ENCODE measurements at places on chromosomes 11 and 22. TPM values are rescaled to one million over a fixed set of nuclear protein-coding genes. Genes with fewer than 3 reads are reported as not detected.

DNA sequence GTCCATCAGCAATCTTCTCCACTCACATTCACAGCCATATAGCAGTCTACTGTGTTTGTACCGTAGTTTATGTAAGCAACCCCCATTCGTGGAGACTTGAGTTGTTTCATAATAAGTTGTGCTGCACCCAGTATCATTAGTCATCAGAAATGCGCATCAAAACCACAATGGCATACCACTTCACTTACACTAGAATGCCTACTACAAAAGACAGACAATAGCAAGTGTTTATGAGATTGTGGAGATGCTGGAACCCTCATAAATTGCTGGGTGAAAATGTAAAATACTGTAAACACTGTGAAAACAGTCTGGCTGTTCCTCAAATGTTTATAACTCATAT lies 133.3 kb downstream of the ATXN10 start:
- no peak for DNase-seq

Gene PRG3
- not detected for total RNA-seq

DNA sequence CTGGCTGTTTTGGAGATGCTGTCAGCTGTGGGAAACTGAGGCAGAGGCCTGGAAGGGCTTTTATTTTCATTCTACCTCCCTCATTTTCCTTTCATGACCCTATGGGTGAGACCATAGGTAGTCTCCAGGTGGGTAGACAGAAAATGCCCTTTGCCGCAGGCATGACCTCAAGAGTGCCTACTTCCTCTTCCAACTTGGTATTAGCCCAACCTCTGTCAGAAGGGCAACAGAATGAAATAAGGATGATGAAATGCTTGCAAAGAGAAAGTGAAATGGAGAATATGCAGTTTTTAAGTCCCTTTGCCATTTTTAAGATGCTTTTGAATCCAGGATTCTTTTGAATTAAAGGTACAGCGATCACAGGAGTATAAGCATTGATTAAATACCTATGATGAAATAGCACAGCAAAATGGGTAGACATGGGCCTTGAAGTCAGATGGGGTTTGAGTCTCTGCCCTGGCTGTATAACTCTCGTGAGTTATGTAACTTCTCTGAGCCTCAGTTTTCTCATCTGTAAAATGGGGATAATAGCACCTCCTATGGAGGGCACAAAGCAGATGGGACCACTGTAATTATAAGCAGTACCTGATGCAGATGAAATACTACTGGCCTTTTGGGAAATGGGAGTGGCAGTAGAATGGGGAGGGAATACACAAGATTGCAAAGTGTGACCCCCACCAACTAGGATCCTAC lies 3.7 kb downstream of the ASPHD2 start:
- DNase-seq = no peak

DNA sequence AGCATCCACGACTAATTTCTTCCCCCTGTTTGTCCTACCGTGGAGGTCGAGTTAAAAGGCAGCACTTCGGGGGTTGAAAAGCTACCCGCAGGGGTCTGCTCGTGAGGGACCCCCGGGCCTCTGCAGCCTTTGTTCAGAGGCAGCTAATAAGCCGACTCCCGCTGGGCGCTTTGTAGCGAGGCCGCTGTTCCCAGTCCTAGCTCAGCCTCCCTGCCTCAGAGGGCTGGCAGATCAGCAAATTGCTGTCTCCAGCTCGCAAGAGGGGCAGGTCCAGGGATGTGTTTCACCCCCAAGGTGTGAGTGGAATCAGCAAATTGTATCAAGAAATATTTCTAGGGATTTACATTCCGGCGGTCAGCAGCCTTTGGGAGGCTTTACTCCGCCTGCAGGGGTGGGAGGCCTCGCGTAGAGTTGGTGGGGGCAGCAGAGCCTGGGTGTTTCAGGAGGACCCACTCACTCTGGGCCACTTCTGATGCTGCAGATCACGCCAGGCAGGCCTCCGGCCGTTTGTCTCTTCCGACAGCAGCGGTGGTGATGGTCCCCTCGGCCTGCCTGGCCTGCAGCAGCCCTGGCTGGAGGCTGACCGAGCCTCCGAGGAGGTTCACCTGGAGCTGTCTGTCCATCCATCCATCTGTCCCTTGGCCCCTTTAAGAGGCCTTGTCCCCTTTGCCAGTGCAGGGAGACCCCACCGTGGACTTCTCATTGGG lies 21.6 kb upstream of the KCNQ1OT1 start:
- DNase-seq = no peak

Gene A4GALT
- total RNA-seq = 72.3 TPM

DNA sequence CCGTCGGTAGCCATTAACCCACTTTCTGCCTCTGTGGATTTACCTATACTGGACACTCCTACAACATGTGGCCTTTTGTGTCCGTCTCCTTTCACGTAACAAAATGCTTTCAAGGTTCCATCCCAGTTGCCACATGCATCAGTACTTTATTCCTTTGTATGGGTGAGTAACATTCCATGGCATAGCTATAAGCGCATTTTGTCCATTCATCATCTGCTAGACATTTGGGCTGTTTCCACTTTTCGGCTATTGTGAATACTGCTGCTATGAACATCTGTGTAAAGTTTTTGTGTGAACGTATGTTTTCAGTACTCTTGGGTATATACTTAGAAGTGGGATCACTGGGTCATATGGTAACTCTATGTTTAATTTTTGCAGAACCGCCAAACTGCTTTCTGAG lies 257.2 kb downstream of the ST3GAL4 start:
- DNase-seq = no peak

- DNase-seq = no peak
Observed at GRCh38 chr11:37107415-37107814, 509.4 kb upstream of the RAG2 start.

DNA sequence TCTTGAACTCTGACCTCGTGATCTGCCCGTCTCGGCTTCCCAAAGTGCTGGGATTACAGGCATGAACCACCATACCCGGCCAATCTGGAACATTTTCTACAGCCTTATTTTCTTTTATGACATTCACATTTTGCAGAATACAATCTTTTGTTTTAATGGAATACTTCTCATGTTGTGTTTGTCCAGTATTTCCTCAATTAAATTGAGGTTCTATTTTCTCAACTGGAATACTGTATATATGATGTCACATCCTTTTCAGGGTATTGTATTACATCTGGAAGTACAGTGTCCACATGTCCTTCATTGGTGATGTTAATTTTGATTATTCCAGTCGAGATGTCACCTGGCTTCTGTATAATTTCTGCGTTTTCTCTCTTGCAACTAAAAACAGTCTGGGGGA lies 90.8 kb upstream of the HORMAD2 start:
- DNase-seq = no peak

Gene PITPNB
- 130 TPM for total RNA-seq

Gene DDX17
- 377 TPM for total RNA-seq

Gene ANKK1
- 0.16 TPM for total RNA-seq

Gene RIMBP3B
- not detected for total RNA-seq

Data from aorta (tissue), 5 donors.